GM12878 (cell line): ENCODE measurements at places on chromosomes 5 and 9.

GRCh38 chr5:40682154-40683017, 2.7 kb downstream of the PTGER4 start:
- H3K4me3 ChIP-seq: peak overlapping the region; percentile 77; the same call in 1 of the 2 replicates
- DNase-seq: no peak
- H3K4me1 ChIP-seq: peaks cover 8% of the 10 kb centered on the region

- H3K4me3 ChIP-seq: peak within 1 kb of the TSS; percentile 94
- H3K27ac ChIP-seq: peak within 1 kb of the TSS; percentile 89
- DNase-seq: peak; percentile 50
- H3K27me3 ChIP-seq: no peaks in the 10 kb centered on the region
These were observed at the start of gene DEPDC1B for GRCh38 chr5:60699609-60700415. TSS of gene DEPDC1B (minus strand) at chr5:60700166. CDS start at chr5:60700093, 73 bp downstream.

GRCh38 chr9:33110686-33111085, 34.2 kb upstream of the SMU1 start:
- H3K36me3 ChIP-seq: peaks cover 32% of the 10 kb centered on the region
- no peak overlapping the region for H3K4me3 ChIP-seq
- DNase-seq: no peak
- H3K27ac ChIP-seq: no peak overlapping the region
- H3K4me1 ChIP-seq: no peaks in the 10 kb centered on the region

DNA sequence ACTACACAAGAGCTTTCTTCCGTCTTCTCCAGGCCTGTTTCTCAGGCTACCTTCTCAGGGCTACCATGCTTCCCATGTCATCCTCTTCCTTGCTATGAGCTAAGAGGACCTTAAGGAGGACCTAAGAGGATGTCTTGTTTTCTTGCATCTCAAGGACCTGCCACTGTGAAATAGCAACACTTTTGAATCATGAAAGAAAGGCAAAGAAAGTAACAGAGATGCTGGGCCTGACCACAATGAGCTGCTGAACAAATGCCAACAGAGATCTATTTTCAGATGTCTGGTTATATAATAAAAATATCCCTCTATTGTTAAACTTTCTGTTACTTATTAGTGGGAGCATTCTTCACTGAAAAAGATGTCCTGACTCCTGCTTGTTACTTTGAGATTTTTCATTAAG, 36.7 kb upstream of the ANXA1 start:
- no peak overlapping the region for H3K4me3 ChIP-seq
- H3K27me3 ChIP-seq: no peaks in the 10 kb centered on the region
- no peak overlapping the region for H3K27ac ChIP-seq
- no peaks in the 10 kb centered on the region for H3K36me3 ChIP-seq
- no peak for DNase-seq

DNA sequence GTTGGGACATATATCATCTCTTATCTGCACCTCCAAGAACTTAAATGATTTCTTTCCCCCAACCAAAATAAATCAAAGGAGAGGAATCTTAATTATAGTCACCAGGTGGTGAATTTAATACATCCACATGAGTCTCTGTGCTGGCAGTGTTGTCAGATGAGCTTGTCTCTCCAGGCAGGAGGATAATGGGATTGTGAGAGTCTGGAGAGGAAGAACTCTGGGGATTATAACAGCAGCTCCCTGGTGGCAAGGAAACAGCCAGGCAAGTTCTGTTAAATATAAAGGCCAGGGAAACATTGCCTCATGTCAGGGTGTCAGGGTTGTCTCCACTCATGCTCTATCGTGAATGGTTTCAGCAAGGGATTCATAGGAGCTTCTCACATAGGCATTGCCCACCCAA, 80.8 kb downstream of the TLR4 start:
- peaks cover 6% of the 10 kb centered on the region for H3K4me1 ChIP-seq
- no peak overlapping the region for H3K27ac ChIP-seq
- no peaks in the 10 kb centered on the region for H3K27me3 ChIP-seq
- no peaks in the 10 kb centered on the region for H3K36me3 ChIP-seq
- no peak for DNase-seq
- H3K4me3 ChIP-seq: no peak overlapping the region

DNA sequence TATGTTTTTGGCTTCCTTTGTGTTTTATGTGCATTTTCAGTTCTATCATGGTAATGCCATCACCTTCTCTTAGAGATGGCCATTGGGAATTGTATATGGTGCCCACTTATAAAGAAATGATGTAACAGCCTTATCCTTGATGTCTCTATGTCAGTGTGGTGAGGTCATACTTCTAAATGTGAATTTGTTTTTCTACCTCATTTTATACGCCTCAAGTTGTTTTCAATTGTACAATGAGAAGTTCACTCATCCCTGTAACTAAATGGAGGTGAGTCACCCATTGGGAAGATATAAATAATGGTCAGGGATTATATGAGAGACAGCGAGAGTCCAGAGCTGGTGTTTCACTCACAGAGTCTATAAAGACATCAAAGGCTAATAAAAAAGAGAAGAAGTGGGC, 402.4 kb downstream of the AGTPBP1 start:
- no peak overlapping the region for H3K4me3 ChIP-seq
- H3K4me1 ChIP-seq: no peaks in the 10 kb centered on the region
- H3K27ac ChIP-seq: no peak overlapping the region

DNA sequence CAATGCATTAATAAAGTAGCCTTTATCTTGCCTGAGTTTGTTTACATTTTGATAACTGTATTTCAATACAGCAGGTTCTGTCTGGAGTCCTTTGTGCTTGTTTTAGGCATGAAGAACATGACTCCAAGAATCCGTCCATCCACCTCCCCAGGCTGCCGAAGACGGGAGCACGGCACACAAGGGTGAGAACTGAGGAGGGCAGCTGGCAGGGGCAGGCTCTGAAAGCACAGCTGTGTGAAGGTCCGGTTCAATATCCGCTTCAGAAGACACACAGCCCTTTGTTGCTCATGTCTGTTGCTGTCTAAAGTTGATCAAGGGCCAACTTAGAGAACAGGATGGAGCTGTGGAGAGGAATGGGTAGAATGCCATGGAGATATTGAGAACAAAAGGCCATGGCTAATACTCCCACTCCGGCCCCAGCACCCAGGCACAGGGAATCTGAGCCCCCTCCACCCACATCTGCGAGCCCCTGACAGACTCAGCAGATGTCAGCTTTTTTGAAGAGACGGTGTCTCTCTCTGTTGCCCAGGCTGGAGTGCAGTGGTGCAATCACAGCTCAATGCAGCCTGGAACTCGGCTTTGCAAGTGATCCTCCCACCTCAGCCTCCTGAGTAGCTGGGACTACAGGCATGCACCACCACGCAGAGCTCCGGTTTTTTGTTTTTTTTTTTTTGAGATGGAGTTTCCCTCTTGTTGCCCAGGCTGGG, 58.5 kb upstream of the GNE start:
- H3K27ac ChIP-seq: no peak overlapping the region
- H3K4me1 ChIP-seq: no peaks in the 10 kb centered on the region
- H3K27me3 ChIP-seq: no peaks in the 10 kb centered on the region
- DNase-seq: no peak
- no peaks in the 10 kb centered on the region for H3K36me3 ChIP-seq
- H3K4me3 ChIP-seq: no peak overlapping the region

- DNase-seq: no peak
- H3K4me1 ChIP-seq: no peaks in the 10 kb centered on the region; the same call in 1 of the 2 replicates
- no peaks in the 10 kb centered on the region for H3K36me3 ChIP-seq
- H3K27me3 ChIP-seq: no peaks in the 10 kb centered on the region
These were observed 8.0 kb downstream of the WHRN start for GRCh38 chr9:114497236-114497635.
